ENCODE measurements at places on chromosomes 1 and 21.

DNA sequence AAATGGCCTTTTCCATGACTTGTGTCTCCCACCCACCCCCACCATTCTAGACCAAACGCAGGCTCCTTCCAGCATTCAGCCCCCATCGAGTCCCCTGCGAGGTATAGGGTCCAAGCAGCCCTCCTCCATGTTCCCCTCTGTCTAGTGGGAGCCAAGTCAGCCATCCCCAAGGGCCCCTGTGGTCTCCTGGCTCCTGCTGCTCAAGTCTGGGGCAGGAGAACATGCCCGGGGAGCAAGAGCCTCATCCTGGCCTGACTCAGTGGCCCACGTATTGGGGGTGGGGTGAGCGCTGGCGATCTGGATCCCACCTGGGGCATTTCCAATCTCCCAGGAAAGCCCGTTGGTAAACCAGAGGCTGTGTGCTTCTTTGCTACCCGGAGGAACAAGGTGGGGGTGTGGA is 4.1 kb upstream of the PRDM16 start:
- no peak for DNase-seq

GRCh38 chr1:66397192-66397591 is 136.8 kb upstream of the SGIP1 start:
- no peak for DNase-seq

DNA sequence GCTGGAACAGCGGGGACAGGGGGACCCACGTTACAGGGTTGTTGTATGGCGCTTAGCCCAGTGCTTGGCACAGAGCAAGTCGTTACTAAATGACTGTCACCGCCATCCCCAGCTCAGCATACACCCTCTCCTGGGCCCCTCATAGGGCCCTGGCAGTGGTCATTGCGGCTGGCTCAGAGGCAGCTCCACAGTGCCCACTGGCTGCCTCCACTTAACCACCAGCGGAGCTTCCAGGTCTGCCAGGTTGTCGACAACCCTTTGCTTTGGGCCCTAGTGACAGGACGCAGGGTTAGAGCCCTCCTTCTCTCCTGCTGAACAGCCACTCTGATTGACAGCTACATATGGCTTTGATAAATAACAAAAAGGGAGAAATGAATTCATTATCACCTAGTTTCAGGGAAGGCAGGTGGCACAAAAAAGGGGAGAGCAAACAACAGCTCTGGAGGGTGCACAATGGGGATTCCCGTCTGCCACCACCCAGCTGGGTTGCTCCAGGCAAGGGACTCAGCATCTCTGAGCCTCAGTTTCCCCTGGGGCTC is 4.8 kb downstream of the EFHD2 start:
- no peak for DNase-seq

GRCh38 chr1:8684590-8684989 is 132.8 kb downstream of the RERE start:
- no peak for DNase-seq

GRCh38 chr1:61380561-61380960 is 298.2 kb downstream of the NFIA start:
- no peak for DNase-seq

GRCh38 chr1:43238991-43239469 is 30.8 kb upstream of the TMEM125 start:
- peak; percentile 46 for DNase-seq

DNA sequence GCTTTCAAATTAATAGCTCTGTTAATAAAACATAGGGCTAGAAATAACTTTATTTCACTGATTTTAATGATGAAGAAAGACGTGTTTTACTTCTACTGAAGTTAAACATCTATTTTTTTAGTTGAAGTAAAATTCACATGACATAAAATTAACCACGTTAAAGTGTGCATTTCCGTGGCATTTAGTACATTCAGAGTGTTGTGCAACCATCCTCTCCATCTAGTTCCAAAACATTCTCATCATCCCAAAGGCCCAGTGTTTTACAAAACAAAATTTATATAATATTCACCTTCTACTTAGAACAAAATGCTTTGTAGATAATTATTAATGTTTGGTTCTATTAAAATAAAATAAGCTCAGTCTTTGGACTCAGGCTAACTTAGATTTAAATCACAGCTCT is 108.5 kb upstream of the GNG12 start:
- DNase-seq: no peak

DNA sequence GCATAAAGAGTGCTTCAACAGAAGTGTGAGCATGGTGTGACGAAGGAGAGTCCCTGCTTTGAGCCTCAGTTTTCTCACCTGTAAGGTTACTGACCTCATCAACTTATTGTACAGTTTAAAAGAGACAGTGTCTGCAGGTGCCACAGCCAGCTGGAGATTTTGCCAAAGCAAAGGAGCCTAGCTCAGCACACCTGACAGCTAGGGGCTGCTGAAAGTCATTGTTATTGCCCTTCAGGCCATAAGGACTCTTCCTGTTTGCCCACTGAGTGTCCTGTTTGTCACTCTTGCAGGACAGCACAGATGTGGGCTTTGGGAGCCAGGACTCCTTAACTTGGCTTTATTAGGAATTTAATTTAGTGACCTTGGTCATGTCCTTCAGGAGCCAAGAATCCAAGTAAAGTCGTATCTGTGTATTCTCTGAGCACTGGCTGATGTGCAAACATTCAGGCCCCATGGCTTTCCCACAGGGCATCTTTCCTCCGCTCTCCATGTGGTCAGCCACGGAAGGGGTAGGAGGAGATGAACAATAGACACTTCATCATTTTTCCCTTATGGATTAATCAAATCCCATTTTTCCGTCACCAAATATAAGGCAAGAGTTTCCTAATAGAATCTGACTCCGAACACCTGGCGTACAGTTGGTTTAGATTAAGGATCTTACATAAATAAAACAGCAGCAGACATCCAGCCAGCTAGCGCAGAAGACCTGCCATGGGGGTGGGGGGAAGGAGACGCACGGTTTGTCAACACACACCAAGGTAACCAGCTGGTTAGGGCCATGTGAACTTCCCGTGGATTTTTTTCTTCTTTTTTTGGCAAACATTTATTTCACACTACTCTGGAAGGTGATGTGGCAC is 43.1 kb upstream of the KANK4 start:
- no peak for DNase-seq

DNA sequence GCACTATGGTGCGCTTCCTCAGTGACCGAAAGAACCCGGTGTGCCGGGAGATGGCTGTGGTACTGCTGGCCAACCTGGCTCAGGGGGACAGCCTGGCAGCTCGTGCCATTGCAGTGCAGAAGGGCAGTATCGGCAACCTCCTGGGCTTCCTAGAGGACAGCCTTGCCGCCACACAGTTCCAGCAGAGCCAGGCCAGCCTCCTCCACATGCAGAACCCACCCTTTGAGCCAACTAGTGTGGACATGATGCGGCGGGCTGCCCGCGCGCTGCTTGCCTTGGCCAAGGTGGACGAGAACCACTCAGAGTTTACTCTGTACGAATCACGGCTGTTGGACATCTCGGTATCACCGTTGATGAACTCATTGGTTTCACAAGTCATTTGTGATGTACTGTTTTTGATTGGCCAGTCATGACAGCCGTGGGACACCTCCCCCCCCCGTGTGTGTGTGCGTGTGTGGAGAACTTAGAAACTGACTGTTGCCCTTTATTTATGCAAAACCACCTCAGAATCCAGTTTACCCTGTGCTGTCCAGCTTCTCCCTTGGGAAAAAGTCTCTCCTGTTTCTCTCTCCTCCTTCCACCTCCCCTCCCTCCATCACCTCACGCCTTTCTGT is 7.3 kb upstream of the PIGV start:
- no peak for DNase-seq

DNA sequence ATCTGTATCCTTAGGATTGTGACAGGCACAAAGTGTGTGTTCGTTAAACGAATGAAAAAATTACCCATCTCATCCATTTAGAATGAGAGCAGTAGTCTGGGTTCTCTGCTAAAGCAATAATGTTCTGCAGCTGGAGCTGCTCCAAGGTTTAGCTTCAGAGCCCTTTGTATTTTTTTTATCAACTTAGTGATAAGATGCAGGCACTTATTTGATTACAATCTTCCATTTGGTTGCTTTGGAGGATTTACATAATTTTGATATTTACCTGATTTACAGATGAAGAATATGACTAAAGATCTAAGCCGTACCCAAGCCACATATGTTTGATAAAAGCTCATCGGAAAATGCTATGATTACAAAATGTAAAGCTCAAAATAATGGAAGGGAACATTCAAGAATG is 201.2 kb downstream of the KCTD3 start:
- no peak for DNase-seq

GRCh38 chr1:29688471-29689365 is 452.4 kb downstream of the PTPRU start:
- no peak for DNase-seq

- DNase-seq: no peak
Measured at GRCh38 chr1:205324781-205325180, 3.2 kb upstream of the NUAK2 start.

- no peak for DNase-seq
Measured at GRCh38 chr1:115732316-115732715, 36.2 kb downstream of the CASQ2 start.

GRCh38 chr1:40432644-40433390 is 17.5 kb upstream of the ZFP69B start:
- no peak for DNase-seq

GRCh38 chr1:46623743-46624644 is 7.4 kb upstream of the MOB3C start:
- DNase-seq: no peak

DNA sequence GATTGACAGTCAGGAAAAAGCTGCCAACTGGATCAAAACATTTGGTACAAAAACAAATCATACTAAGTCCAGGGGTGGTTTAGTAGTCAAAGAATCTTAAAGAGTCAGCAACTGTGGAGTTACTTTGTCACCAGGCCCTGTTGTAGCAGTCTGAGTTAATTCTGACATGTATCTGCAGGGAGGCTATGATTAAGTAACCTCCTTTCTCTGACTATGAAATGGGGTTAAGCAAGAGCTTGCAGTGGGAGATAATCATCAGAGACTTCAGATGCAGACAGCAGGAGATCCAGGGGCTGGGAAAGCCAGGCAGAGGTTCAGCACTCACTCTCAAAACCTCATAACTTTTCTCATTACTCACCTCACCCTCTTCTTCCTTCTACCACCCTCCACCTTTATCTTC is 99.2 kb upstream of the BTG3 start:
- no peak for DNase-seq

GRCh38 chr1:149993181-149993580 is 17.3 kb downstream of the OTUD7B start:
- no peak for DNase-seq

- DNase-seq: no peak
Measured at GRCh38 chr1:168380945-168381344, 100.3 kb downstream of the TBX19 start.

DNA sequence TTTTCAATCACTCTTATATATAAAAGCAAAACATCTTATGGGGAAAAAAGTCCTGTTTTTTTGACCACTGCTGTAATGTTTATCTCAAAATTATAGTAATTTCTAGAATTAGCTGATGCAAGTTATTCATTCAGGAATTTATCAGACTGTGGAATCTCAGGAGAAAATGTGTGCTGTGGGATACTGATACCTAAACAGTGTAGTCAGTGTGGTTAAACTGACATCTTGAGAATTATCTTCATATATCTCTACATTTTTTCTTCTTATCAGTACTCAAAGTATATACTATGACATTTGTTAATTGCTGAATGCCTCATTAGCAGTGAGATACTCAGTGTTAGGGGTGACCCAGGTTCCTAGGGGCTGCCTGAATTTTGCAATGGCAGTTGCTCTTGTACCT is 839.3 kb downstream of the KCNT2 start:
- no peak for DNase-seq

- DNase-seq: no peak
Measured at GRCh38 chr1:78676993-78677392, 27.4 kb downstream of the IFI44 start.

DNA sequence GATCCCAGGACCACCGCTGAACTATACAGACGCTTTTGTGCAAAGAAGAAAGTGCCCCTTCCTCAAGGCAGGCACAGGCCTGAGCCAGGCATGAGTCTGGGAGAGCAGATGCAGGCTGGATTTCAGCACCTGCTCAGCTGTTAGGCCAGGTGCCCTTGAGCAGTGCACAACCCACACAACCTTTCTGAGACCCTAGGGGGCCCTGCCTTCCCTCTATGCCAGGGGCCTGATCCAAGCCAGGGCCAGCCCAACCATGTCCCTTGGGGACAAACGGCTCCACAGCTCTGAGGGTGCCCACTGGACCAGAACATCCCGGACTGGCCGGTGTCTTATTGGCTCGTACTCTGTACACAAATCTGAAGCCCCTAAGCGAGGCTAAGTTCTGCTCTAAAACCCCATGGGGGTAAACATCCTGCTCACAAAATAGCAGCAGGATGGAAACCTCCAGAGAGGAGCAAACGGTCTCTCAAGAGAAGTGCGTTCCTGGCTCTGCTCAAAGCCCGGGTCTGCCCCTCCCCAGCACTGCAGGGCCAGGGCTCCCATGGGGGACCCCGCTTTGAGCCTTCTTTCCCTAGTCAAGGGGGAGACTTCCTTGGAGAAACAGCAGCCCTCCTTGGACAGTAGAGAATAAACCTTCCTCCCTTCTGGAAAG is 275.1 kb downstream of the NPHP4 start:
- DNase-seq: no peak

GRCh38 chr1:244160455-244161235 is 109.6 kb downstream of the ZBTB18 start:
- no peak for DNase-seq

DNA sequence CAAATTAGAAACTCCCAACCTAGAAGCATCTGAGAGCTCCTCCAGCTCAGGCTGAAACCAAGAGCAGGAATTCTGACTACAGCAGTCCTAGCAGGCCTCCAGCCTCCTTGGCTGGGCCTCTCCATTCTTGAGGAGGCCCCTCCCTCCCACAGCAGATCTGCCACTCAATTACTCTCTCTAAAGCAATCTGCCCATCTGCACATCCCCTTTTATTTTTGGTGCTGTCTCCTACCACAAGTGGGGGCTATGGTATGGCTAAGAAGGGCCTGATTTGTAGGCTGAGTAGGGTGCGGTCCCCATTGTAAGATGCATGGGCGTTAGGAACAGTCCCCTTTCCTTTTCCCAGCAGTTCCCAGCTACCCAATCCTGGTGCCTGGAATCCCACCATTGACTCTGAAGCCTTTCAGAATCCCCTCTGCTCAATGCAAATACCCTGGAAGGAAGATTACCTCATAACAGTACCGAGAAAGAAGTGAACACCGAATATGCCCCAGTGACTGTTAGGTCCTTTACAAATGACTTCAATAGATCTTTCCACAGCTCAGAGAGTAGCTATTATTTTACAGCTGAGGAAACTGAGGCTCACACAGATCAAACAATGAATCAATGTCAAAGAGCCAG is 11.6 kb upstream of the TTC39A start:
- DNase-seq: peak; percentile 42

- no peak for DNase-seq
Measured at GRCh38 chr1:28796352-28797211, 15.4 kb upstream of the OPRD1 start.

- no peak for DNase-seq
Measured at GRCh38 chr1:189880135-189880534, 597.5 kb downstream of the BRINP3 start.

GRCh38 chr1:200108659-200109058 is 81.1 kb downstream of the NR5A2 start:
- no peak for DNase-seq

- DNase-seq: no peak
Measured at GRCh38 chr1:226706684-226707083, 32.4 kb downstream of the ITPKB start.
